ENCODE measurements at places on chromosomes 1 and 21.

DNA sequence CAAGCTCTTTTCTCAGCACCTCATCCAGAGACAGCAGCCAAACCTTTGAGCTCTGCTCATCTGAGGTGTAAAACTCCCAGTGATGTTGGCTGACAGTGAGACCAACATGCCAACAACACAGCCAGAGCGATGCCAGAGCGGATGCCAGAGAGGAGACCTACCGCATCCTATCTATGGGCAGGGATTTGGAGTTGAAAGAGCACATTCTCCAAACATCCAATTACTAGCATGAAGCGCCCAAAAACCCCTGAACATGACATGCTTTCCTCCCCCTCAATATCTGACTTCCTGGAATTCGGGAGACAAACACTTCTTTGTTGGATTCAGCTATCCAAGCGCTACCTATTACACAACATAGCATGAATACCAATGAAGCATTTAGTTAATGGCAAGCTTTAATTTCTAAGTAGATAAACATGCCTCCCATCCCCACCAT, 23.1 kb upstream of the PAXBP1 start:
- DNase-seq: no peak

GRCh38 chr1:244102468-244102867, 51.4 kb downstream of the ZBTB18 start:
- no peak for DNase-seq

DNA sequence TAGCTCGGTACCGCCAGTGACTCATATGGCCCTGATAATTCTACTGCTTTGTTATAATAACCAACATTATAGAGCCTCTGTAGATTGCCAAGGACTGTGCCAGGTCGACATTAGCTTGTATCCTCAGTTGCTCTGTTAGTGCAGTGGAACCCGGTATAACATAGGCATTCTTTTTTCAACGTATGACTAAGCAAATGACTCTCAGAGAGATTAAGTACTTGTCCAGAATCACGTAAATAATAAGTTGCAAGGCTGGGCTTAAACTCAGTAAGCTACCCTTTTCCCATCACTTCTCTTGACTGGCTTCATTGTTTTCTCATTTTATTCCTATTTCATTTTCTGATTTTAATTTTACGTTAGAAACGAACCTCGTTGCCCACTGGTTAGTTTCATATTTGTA, 85.1 kb downstream of the UBE4B start:
- DNase-seq: no peak

- no peak for DNase-seq
Observed at GRCh38 chr1:228180271-228180958, 14.8 kb downstream of the IBA57 start.

DNA sequence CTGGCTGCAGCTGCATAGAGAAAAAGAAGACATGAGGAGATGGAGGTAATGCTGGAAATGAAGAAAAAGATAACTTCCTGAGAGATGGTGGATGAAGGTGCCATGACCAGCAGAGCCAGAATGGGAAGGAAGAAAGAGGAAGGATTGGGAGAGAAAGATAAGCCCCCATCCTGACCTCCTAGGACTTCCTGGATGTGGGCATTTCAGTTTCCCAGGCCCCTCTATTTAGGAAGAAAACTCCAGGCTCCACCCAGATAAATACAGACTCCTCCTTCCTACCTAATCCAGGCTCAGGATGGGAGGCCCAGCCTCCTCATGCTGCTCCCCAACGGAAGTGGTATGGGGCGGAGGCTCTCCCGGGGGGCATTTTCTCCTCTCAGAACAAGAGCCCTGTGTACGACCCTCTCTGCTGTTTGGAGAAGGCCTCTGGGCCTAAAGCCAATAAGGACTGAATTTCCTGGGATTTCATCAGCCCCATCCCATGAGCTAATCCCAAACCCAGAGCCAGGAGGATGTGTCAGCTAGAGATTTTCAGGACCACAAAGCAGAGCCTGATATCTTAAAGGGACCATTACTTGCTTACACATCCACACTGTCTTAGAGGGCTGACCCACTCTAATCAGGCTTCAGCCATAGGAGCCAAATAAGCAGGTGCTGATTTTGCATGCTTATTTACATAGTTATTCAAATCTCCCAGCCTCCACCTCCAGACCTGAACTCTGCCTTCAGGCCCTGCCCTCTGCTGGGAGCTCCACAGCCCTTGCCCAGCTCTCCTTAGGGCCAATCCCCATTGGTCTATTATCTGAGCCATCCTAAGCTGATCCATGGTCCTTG, 5.1 kb upstream of the ARHGEF2 start:
- peak; percentile 97 for DNase-seq

DNA sequence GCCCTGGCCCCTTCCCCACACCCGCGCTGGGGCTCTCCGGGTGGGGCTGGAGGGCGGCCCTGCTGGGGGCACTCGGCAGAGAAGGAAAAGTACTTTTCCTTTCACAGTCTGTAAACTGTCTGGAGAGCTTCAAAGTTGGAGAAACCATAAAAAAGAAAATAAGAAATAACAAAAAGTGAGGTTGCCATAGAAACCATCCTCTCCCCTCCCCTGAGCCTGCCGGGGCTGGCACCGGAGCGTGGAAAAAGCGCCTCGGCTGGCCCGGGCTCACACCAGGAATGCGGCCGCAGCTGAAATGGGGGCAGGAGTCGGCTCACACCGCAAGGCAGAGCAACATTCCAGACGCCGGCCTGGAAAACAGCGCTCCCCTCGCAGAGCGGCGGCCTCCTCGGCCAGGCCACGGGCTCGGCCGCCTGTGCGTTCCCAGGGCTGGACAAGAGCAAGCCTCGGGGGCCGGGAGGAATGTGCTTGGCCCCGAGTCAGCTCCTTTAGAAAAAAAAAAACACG, 69.2 kb downstream of the MORN1 start:
- DNase-seq: peak; percentile 98

- DNase-seq: no peak
Observed at GRCh38 chr1:30302858-30303257, 420.5 kb downstream of the MATN1 start.

DNA sequence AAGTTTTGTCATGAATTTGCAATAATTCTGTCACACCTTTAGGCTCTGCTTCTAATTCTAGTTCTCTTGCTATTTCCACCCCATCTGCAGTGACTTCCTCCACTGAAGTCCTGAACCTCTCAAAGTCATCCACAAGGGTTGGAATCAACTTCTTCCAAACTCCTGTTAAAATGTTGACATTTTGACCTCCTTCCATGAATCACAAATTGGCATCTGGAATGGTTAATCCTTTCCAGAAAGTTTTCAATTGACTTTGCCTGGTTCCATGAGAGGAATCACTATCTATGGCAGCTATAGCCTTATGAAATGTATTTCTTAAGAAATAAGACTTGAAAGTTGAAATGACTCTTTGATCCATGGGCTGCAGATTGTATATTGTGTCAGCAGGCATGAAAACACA, 19.7 kb upstream of the SFT2D2 start:
- no peak for DNase-seq

DNA sequence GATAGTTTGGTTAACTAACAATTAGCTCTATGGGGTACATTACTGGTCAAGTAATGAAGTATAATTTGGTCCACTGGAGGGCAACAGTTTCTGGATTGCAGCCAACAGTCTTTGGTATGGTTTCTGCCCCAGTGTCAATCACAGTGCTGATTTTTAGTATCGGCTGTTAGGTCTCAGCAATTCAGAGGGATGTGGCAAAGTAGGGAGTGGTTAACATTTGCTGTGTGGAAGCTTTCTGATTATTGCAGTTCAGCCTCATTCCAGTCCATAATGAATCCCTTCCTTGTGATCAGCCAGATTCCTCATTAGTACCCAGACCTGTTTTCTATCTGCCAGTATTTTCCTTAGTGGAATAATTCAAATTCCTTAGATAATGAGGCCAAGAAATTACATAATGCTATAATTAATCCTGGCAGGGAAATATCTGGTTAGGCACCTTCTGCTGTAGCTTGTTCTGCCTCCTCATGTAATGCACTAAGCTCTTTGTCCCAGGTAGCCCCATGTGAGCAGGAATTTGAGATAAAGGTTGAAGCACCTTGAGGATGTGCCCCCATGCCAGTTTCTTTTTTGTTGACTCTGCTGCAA, 14.0 kb downstream of the F3 start:
- no peak for DNase-seq

- no peak for DNase-seq
Observed at GRCh38 chr1:50251702-50252101, 143.0 kb downstream of the ELAVL4 start.

DNA sequence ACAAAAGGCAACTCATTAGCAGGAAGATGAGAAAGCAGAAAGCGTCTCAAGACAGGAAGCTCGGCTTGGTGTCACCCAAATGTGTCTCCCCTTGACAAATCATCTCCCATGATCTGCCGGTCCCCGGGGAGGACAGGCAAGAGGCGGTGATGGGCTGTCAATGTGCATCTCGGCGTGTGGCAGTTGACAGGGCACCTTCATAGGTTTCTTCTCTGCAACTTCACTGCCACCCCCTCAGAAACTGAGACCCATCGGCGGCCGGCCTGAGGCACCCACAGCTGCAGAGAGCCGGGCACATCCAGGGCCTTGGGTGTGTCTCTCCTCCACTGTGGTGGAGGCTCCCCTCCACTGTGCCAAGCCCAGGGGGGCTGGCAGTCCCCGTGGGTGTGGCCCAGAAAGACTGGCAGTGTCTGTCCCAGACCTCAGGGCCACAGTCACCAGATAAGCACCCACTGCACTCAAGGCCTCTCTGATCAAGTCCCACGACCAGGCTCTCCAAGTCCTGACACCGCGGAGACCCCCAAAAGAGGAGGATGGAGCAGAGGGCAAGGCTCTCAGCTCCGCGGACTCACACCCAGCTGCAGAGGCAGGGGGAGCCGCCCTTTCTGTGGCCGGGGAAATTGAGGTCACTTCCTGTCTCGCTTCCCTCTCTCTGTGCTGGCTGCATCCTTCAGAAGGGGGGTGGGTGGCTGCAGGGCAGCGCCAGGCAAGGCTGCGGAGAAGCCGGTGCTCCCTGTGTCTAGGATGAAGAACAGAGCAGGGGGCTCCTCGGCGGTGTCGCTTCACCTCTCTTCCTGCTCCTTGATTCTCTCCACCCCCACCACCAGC, 39.6 kb upstream of the LBR start:
- DNase-seq: no peak

- no peak for DNase-seq
Observed at GRCh38 chr21:17570786-17571185, 41.9 kb downstream of the BTG3 start.

GRCh38 chr1:53037159-53037558, 24.9 kb upstream of the PODN start:
- DNase-seq: no peak

DNA sequence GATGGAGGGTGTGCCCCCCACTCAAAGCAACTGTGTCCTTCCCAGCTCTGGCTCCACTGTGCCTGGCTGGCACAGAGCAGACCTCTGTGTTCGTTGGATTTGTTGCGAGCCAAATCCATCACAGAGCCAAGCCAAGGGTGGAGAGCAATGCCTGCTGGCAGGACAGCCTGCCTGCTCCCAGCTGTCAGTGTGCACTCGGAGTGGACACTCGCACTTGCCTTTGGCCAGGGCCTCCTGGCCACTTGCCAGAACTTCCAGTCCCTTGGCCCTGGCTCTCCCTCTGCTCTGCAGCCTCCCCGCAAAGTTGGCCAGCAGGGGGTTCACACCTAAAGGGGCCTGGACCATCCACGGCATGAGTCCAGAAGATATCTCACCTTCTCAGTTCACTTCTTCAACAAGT, 16.4 kb downstream of the HEYL start:
- DNase-seq: no peak

- no peak for DNase-seq
Observed at GRCh38 chr1:93728480-93729131, 47.0 kb upstream of the BCAR3 start.

DNA sequence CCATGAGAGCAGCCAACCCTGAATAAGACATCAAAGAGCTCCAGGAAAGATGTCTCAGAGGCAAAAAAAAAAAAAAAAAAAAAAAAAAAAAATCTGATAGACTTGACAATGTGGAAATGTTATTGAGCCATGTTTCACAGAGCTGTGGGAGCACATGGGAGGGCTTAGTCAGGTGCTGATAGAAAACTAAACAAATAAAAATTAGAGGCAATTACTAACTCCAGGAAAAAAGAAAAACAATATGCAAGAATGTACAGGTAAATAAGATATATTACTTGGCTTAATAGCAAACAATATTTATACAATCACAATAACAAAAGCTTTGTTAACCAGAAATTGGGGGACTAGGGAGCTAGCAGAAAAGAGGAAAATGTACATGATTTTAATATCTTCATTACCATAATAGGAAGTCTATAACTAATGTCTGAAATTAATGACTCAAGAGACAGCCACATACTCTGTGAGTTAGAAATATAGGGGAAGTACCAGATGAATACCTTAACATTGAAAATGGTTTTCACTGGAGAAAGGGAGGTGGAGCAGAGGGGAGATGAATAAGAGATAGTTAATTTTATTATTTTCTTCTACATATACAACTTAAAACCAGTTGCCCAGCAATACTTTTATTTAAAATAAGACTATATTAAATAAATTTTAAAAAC, 16.9 kb upstream of the RGS16 start:
- no peak for DNase-seq

DNA sequence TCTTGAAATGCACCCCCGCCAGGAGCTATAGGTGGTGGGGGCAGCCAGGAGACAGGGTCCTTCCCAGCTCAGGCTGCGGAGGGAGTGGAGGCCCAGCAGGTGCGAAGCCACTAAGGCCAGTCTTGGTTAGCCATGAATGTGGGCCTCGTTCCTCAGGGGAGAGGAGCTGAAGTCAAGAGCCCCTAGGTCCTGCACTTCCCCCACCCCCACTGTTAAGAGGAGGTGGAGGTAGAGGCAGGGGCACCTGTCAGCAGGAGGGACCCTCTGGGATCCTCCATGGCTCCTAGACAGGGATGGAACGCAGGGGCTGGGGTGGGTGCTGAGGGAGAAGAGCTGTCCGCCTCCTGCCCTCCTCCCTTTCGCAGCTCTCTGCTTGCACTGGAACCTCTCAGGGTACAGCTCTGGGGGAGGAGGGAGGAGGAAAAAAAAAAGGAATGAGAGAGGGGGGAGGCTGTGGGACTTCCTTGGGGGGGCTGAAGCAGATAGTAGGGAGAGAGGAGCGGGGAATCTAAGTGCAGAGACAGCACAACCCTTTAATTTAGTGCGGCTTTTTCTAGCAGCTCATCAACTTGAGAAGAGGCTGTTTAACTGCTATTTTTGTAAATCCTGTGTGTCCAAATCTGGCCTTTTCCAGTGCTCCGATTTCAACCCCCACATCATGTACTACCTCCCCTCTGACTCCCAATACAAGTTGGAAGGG, 37.0 kb downstream of the MATN1 start:
- DNase-seq: no peak

All from osteocyte (in vitro differentiated cells).